ENCODE measurements at places on chromosomes 5 and 9.

GRCh38 chr5:54093081-54093492 lies 217.3 kb downstream of the ARL15 start:
- no peak for DNase-seq

DNA sequence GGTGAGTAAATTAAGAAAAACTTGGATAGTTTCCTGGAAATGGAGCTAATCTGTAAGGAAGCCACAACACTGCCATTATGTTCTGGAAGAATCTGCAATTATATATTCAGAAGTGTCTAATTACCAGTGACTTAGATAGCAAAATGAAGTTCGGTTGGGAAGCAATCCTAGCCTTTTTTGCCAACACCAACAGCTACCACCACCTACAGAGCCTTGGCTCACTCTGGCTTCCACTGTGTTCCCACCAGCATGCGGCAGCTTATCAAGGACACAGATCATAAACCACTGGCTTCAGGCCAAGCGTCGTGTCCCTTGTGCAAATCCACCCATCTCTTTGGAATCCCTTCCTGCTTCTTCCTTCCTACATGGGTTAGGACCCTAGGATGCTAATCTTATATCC lies 118.0 kb upstream of the PCA3 start:
- no peak for DNase-seq

GRCh38 chr9:101485924-101486692 lies 47.5 kb upstream of the RNF20 start:
- DNase-seq = no peak

- no peak for DNase-seq
Observed at GRCh38 chr9:96515621-96516470, 65.9 kb downstream of the HABP4 start.

DNA sequence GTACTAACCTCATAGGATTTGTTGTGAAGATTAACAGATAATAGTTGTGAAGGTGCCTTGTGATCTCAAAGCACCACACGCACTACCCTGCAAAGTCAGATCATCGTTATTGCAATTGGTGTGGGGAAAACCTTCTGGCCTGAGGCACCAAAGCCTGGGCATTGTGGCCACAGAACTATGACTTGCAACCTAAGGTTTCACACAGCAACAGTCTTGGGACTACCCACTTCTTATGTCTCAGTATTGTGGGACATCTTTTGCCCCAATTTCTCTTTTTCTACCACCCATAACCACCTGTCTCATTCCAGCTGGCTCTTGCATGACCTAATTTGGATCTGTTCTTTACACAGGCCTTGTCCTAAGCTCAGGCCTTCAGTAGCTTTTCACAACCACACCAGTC lies 247.8 kb upstream of the NR4A3 start:
- DNase-seq = no peak

DNA sequence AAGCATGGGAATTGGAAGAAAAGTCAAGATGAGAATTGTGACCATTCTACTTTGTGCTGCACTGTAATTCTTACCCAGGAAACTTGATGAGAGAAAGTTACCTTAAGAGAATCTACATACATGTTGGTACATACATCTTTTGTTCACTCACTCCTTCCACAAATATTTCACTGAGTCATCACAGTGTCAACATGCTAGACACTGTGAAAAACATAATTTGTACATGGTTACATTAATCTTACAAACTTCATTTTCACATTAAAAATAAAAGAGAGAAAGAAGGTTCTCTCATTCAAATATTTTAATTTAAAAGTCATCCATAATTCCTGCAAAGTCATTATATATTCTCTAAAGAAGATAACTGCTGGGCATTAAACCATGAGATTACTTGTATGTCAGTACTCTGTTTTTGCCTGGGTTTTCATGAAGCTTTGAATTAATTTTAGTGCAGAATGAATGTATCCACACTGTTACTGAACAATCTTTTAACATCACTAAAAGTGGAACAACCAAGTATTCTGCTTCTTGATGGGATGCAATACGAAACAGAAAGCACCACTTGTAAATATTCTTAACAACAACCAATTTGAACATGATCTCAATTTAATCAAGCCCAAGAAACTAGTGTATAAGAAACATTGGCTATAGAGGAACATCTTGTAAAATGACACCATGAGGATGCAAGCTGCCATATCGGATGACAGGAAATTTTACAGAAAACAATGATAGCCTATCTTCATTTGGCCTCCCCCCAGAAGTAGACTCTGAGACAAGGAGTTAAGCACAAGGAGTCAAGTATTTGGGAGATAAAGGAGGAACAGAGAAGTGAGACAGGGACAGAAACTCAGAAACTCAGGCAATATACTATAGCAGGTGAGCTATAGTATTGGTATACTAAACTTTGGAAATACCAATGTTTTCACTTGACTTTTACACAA lies 28.4 kb downstream of the ERP44 start:
- DNase-seq = no peak

DNA sequence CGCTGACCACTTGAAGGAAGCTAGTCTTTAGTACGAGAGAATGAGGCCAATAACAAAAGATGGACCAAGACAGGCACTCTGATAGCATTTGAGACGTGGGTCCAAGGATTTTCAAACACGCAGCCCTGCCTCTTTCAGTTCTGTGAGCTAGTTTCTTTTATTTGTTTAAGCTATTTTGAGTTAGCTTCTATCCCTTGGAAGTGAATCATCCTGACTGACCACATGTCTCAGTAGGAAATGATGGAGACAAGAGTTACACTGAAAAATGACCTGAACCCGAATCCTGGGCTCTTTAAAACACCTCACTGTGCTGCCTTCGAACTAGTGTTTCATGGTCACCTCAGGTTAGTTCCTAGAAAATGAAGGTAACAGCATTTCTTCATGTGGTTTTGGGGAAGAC lies 9.9 kb downstream of the TEK start:
- no peak for DNase-seq
